Activated naive CD4-positive, alpha-beta T cell treated with anti-CD3 and anti-CD28 coated beads, Interleukin-2, amount 10 ng/mL, durations not matched to agents 7 days and 5 days (primary cell): ENCODE measurements at places on chromosomes 13 and 19.

DNA sequence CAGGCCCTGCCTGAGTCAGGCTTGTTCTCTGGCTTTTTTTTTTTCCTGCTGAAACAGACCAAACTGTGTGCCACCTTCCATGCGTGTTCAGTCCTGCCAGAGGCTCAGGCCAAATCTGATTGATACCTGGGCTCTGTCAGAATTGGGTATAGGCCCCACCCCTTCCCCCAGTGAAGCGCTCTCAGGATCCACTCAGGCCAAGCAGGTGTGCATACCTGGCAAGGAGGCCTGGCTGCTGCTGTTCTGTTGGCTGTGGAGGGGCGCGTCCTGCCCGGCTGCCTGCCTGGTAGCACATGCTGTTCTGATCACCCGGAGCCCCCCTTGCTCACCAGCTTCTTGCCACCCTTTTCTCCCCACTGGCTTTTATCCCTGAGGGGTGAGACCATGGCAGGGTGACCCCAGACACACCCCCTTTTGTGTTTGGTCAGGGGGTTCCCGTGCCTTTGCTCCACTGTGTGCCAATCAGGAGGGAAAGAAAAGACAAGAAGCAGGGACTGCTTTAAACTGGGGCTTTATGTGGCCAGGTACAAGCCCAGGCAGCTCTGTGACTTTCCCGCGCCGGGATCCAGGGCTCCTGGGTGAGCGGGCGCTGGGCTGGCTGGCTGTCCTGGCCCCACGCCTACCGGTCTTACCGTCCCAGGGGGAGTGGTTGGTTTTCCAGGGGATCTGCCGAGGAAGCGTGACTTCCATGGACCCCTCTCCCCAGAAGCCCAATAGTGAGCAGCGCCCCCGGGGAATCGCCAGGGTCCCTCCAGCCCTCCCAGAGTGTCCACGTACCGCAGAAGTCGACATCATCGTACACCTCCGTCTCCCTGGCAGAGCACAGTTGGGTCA, 12.7 kb downstream of the PRAM1 start:
- DNase-seq: no peak

DNA sequence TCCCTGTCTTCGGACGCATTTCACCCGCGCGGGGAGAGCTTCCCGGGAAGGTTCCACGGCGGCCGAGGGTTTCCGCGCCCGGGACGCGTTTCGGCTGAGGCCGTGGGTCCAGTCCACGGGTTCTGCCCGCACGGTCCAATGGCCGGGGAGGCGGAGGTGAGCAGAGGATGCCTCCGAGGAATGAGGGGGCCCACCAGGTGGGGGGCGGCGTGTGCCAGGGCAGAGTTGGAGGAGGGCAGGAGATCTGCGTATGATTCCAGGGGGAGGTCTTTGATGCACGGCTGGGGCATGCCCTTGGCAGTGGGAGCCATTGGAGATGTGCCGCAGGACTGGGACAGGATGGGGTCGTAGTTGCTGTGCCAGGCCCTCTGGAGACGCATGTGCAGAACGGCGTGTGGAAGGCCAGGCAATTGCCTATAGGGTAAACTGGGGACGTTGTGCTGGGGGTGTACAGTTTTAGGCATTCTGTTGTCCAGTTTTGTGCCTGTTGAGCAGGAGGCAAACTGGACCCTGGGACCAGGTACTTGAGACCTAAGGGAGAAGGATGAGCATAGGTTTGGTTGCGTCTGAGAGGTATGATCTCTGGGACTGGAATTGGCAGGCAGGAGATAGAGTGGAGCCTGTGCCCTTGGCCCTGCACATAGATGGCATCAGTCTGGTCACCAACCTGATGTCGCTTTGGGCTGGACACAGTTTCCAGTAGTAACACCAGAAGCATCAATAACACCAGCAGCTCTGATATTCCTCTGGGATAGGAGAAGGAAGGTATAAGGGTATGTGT, 751 bp downstream of the ZNF584 start:
- peak; percentile 41 for DNase-seq

DNA sequence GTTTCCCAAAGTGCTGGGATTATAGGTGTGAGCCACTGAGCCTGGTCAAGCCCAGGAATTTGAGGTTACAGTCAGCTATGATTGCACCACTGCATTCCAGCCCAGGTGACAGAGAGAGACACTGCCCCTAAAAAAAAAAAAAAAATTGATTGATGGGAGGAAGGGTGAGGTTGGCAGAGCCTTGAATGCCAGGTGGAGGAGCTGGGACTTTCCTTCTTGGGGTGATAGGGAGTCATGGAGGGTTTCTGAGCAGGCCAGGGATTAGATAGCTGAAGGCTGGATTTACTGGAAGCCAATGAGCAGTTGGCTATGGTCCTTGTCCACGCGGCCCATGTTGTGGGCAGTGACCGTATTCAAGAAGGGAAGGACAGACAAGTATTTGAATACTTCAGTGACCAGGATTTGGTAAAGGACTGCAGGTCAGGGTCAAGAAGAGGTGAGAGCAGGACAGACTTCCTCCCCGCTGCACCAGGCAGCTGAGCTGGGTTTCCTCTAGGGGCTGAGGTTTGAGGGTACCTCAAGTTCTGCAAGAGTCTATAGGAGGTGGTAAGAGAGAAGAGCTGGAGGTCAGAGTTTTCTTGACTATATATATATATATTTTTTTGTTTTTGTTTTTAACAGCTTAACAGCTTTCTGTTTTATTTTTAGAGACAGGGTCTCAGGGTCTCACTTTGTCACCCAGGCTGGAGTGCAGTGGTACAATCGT, 6.9 kb upstream of the ICAM4 start:
- no peak for DNase-seq

GRCh38 chr13:62129000-62129551, 713.4 kb upstream of the PCDH20 start:
- DNase-seq: no peak

- no peak for DNase-seq
Measured at GRCh38 chr13:108439556-108439955, 170.0 kb downstream of the TNFSF13B start.

DNA sequence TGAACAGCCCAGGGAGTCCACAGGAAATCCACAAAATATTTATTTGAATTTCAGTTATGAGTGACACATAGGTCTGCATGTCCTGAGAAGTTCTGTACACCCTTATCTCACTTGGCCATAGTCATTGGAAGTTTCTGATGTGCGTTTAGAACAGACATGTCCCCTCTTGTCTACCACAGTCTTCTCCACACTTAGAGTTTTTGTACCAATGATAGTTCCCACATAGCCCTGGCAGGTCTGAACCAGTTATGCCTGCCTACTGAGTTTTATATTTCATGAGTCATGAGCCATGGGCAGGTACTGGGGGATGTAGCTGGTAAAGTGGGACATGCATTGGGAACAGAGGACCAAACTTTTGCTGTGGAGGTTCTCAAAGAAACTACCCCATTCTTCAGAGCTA, 11.3 kb downstream of the ZNF132 start:
- DNase-seq: no peak

- DNase-seq: no peak
Measured at GRCh38 chr19:50209131-50209530, 5.7 kb downstream of the MYH14 start.

DNA sequence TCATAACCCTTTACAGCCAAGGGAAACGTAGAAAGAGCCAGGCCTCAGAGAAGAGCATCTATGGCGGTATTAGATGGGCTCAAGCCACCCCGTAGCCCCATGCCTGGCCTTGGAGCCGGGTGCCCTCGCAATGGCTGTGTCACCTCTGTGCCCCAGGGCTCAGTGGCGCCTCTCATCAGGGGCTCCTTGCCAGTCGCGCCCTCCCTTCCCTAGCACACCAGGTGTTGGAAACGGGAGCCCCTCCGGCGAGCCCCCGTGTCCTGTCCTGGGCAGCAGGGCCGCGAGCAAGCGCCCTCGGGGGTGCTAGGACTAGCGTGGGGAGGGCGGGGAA, 453 bp downstream of the ZNF256 start:
- DNase-seq: no peak

GRCh38 chr13:36098080-36098479, 33.1 kb downstream of the DCLK1 start:
- no peak for DNase-seq

- no peak for DNase-seq
Measured at GRCh38 chr13:56351041-56351440, 789.7 kb upstream of the PRR20A start.

- DNase-seq: no peak
Measured at GRCh38 chr13:111202156-111202621, 87.1 kb downstream of the ARHGEF7 start.

DNA sequence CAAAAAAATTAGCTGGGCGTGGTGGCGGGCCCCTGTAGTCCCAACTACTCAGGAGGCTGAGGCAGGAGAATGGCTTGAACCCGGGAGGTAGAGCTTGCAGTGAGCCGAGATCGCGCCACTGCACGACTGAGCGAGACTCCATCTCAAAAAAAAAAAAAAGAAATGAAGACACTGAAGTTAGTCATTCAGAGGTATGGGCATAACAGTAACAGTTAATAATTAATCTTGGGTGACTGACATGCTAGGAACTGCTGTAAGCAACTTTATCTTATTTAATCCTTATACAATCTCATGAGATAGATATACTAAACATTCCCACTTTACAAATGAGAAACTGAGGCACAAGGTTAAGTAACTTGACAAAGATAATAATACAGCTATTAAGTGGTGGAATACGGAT, 4.9 kb downstream of the SKA3 start:
- no peak for DNase-seq

- no peak for DNase-seq
Measured at GRCh38 chr13:79628463-79628862, 147.5 kb downstream of the NDFIP2 start.

GRCh38 chr13:102845289-102845629, 573 bp upstream of the ERCC5 start:
- DNase-seq: no peak

DNA sequence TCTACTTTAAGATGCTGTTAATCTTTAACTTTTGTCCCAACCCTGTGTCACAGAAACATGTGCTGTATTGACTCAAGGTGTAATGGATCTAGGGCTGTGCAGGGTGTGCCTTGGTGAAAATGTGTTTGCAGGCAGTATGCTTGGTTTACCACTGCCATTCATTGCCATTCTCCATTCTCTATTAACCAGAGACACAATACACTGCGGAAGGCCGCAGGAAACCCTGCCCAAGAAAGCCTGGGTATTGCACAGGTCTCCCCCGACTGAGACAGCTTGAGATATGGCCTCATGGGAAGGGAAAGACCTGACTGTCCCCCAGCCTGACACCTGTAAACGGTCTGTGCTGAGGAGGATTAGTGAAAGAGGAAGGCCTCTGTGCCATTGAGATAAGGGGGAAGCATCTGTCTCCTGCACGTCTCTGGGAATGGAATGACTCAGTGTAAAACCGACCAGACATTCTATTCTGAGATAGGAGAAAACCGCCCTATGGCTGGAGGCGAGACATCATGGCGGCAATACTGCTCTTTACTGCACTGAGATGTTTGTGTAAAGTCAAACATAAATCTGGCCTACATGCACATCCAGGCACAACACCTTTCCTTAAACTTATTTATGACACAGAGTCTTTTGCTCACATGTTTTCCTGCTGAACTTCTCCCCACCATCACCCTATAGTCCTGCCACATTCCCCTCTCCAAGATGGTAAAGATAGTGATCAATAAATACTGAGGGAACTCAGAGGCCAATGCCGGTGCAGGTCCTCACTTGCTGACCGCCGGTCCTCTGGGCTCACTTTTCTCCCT, 13.1 kb upstream of the ZNF888 start:
- DNase-seq: no peak

- DNase-seq: no peak
Measured at GRCh38 chr19:37519890-37520289, 13.2 kb downstream of the ZNF793 start.

- no peak for DNase-seq
Measured at GRCh38 chr13:111850458-111850857, 216.5 kb upstream of the SOX1 start.

- DNase-seq: peak; percentile 81
Measured at GRCh38 chr19:3075605-3076431, 13.5 kb upstream of the TLE5 start.

DNA sequence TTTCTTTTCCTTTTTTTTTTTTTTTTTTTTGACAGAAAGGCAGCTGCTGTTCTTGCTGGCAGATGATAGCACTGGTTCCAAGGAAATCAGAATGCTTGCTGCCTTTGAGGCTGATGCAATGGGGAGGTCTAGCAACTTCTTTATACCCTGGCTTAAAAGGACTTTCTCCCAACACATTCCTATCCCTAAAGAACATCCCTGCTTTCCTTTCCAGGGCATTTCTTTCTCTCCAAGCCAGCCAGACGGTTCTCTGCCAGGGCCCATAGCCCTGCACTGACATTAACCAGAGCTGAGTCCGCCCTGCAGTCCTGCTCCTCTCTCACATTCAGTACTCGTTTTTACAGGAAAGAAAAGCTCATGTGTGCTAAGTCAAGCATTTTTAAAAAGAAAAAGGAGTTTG, 133.9 kb upstream of the WASF3 start:
- DNase-seq: no peak

DNA sequence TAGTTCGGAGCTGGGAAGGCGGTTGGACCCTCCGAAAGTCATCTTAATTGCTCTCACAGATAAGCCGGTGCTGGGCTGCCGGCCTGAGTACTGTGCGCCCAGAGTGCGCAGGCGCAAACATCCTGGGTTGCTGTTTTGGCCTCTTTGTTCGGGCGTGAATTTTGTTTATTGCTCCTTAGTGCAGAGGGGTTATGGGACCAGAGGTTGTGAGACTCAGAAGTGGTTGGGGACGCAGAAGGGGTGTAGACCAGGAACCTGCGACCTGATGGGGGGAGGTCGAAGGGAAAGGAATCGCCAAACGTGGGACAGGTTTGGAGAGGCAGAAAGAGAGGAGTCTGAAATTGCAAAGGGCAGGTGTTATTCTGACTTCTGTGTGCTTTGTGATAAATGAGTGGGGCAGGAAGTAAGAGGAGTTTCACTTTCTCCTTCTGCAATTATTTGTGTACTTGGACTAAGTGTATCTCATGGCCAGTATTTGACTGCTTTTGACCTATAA, 607 bp upstream of the ZNF566 start:
- peak; percentile 82 for DNase-seq

DNA sequence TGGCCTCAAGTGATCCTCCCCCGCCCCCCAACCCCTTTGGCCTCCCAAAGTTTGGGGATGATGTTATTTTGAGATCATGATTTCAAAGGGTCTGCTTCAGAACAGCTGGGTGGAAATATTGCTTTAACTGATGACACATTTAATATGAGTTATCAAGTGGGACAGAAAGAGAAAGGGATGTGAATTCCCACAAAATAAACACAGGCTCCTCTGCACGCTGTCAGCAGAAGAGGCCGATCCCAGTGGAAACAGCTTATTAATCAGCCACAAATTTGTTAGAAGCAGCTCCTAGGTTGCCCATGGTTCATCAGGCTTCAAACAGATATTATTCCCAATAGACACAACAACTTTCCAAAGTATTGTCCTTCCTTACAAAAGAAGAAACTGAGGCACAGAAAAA, 4.7 kb downstream of the DCLK1 start:
- no peak for DNase-seq
